ENCODE measurements at places on chromosomes 16 and 17. TPM values are rescaled to one million over a fixed set of nuclear protein-coding genes. Genes with fewer than 3 reads are reported as not detected.

The RBFOX1 gene
- 50.2 TPM for polyA plus RNA-seq

DNA sequence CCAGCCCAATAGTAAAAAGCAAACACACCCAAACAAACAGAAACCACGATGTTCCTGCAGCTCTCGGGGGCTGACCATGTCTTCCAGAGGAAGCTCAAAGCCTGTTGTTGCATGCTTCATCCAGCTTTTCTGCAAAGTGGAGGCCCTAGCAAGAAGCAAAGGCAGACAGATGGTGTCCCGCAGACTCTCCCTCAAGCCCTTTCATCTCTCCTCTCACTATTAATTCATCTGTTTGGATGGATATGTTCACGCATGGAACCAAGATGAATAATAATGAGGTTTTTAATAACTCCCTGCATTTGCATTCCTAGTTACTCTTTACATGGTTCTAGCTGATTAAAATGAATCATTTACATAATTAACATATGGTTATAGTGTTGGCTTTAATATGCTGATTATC lies 36.6 kb downstream of the RBFOX1 start:
- DNase-seq = peak; percentile 84

DNA sequence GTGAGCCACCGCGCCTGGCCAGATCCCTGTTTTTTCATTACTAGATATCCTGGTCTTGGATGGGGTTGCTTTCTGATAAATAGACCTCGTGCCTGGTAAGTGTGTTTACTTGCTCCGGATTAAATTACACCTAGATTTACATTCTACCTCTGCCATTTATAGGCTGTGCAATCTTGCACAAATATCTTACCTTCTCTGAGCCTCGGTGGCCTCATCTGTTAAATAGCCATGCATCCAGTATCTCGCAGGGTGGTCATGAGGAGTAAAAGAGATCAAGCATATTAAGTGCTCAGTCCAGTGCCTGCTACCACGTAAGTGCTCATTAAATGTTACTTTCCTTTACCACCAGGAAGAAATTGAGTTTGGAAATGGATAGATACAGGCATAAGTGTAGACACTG lies 98.4 kb downstream of the BMERB1 start:
- DNase-seq = no peak

- no peak for DNase-seq
Measured at GRCh38 chr17:81285179-81285878, 9.8 kb downstream of the SLC38A10 start.

DNA sequence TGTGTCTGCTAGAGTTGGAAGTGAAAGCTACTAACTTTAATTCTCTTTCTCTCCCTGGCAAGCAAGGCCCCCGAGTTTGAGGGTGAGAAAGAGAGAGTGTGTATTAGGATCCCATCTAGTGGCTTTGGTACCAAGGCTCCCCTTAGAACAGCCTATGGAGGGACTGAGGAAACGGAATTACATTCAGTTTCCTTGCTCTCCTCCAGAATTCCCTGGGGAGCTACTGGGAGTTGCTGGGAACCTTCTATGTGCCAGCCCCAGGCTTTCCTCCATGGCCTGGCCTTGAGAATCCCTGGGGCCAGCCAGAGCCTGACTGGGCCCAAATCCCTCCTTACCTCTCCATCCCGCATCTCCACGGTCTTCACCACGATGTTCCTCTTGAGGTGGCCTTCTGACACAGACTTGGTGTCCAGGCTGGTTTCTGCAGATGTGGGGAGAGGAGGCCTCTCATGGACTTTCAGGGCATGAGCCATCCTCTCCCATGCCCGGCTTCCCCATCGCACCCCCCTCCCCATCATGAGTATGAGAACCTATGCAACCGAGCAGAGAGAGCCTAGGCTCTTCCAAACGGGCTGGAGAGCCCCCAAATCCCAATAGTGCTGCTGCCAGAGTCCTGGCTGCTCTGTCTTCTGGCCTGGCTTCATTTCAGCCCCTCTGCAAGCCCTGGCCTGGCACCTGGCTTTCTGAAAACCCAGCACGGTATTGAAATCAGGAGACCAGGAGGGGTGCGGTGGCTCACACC lies 7.4 kb downstream of the GFAP start:
- no peak for DNase-seq

DNA sequence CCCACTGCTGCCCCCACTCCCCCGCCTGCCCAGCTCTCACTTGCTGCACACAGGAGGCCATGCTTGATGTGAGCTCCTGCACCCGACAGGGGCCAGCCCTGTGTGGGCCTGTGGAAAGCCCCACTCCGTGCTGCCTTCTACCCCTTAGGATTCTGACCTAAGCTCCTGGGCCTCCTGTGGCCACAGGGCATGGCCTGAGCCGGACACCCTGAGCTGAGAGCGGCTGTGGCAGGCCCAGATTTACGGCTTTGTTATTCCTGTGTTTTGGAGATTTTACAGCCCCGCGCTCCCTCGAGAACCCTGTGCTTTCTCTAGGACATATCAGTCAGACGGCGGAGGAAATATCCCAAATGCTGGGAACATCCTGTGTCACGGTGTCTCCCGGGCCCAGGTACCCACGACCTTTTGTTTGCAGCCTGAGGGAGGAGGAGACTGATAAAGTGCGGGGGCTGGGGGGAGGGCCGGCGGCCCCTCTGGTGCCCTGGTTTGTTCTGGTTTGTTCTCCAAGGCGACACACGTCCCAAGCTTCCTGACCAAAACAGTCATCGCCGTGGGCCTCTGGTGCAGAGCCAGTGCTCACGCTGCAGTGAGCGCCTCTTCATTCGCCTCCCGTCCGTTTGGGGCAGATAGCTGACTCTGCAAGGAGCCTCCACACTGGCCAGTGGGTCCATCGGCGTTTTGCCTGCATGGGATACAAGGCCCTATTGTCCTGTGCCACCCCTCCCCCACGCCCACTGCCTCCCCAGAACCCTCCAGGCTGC lies 363.4 kb downstream of the C16orf95 start:
- peak; percentile 16 for DNase-seq

- DNase-seq = peak; percentile 83
Measured at GRCh38 chr16:73329358-73330286, 281.7 kb upstream of the ZFHX3 start.

- DNase-seq = no peak
Measured at GRCh38 chr17:28874750-28875149, 19.9 kb downstream of the ERAL1 start.

DNA sequence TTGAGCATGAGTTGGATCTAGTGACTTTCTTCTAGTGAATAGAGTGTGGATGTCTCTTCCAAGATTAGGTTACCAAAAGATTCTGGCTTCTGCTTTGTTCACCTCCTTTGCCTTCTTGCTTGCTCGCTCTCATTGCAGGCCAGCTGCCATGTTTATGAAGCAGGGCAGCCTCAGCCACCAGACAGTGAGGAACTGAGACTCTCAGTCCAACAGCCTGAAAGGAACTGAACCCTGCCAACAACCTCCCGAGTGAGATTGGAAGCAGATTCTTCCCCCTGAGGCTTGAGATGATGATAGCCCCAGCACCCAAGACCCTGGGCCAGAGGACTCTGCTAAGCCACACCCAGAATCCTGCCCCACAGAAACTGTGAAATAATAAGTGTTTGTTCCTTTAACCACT lies 48.4 kb downstream of the NOG start:
- peak; percentile 21 for DNase-seq

DNA sequence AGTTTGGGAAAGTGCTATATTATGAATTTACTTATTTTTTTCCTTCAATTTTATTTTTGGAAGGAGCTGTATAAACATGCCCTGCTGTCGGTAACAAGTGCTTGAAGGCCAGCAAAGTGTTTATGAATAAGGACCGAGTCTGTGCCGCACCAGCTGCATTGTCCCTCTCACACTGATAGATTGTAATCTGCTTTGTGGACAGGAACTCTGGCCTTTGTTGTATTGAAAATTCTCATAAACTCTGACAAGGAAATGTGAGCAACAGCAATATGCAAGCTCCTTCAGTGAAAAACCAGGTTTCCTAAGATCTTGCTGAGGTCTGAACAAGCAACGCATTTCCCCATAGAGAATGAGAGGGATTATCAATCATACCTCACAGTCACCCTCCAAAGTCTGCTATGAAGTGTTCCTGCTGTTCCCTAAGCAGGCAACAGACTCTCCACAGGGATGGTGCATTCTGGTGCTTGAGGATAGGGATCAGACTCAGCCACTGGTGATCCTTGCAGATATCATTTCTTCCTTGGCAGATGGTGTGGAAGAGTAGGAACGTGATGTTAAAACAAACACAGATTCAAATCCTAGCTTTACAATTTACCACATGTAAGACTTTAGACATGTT lies 109.6 kb downstream of the KCNJ2 start:
- DNase-seq = no peak

- peak; percentile 5 for DNase-seq
Measured at GRCh38 chr17:10549096-10549842, at the start of gene MYH2. MYH2 (minus strand) TSS chr17:10549658; CDS start chr17:10547920, 1,738 bp downstream.
